ENCODE measurements at places on chromosomes 1 and 21. TPM values are rescaled to one million over a fixed set of nuclear protein-coding genes. Genes with fewer than 3 reads are reported as not detected.

VCAM1 gene
- 7.4 TPM for total RNA-seq

ABL2 gene
- 12.8 TPM for total RNA-seq

NCDN gene
- total RNA-seq: 18.0 TPM

PDC gene
- total RNA-seq: not detected

KRTAP21-2 gene
- total RNA-seq: not detected

FAM43B gene
- 0.27 TPM for total RNA-seq

TSSK3 gene
- total RNA-seq: 0.61 TPM

DNA sequence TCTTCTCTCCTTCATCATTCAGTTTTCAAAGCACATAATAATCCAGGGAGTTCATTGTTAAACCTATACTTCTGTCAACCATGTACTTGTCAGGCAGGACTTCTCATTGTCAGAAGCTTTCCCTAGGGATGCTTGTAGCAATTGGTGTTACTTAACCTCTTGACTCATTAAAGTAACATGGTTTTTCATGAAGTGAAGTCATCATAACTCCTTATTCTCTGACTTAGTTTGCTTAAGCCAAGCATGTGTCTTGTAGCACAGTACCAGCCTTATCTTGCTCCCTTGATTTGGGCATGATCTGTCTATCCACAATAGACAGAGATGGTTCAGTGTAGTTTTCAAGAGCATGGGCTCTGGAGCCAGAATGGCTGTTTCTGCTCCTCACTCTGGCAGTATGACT is 45.3 kb downstream of the LRIG2 start:
- DNase-seq: no peak

DNA sequence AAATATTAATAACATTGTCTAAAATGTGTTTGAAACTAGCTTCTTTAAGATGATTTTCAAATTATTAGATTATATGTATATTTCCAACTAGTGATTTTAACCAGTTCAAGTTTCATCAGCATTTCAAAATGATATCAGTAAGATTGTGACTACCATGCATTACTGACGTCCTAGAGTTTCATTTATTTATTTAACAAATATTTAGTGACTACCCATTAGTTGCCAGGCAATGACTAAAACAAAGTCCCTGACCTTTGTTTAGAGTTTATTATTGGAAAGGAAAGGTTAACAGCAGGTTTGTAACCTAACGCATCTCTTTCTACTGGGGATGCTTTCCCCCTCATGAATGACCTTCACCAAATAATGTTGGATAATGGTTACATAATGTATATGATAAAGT is 7.6 kb upstream of the C4BPB start:
- DNase-seq: no peak

DNA sequence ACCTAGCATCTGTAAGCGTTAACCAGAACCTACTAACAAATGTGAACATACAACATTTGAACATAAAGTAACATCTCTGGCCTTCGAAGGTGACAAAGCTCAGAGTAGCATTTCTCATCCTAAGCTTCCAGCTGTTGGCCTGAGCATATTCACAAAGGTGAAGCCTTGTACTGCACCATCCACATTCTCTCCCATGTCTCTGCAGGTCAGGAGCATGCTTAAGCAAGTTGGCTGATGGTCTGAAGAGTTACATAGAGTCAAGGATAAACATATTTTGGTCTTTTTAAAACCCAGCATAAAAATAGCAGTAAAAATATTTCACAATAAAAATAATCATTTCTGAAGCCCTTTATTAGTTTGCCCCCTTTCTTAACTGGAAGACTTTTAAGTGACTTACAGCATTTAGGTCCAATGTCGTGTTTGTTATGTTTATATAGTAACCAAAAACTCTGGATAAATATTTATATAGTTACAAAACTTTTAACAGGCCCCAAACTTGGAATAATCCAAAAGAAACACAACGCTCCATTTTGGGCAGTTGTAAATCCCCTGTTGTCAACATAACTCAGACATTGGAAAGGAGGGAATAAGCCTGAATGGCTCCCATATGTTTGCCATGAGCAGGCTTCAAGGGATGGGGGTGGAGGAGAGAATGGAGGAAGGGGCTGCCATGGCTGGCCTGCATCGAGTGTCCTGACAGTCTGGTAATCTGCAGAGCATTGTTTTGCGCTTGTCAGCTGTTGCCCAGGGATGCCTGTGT is 42.8 kb upstream of the ENAH start:
- DNase-seq: no peak

- DNase-seq: no peak
Measured at GRCh38 chr1:172851856-172852255, 193.0 kb downstream of the FASLG start.

DNA sequence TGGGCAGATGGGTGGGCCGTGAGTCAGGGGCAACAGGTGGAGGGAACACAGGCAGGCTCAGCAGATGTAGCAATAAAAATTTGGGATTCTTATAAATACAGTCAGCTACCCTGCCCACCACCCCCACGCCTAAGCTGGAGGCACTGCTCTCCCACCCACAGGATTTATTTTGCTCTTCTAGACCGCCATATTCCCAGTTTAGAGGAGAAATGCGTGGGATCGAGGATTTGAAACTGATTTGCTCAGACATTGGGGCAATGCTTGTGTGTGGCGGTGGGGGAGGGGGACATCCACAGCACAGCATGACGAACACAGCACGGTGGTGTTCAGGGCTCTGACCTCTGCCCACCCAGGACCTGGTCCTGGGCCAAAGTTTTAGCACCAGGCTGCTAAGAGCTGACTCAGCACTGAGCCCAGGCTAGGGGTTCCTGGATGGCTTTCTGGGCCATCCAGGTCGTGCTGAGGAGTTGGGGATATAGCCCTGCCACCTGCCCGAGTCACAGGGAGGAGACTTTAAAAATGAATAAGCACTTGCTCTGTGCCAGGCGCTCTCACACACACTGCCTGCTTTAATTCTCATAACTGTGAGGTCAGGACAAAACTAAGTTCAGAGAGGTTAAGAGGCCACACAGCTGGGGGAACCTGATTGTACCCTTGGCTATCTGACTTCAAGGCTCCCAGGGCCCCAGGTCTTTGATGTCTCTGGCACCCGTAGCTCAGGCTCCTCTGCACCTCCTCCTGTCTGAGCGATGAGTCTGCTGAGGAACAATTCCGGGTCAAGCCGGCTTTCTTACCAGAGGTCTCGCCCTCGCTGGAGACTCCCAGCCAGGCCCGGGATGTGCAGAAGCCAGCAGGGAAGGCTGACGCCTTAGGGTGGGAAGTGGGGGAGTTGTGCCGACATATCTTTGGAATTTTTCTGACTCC is 29.4 kb upstream of the CSF1 start:
- DNase-seq: no peak

Measured in colonic mucosa (tissue), 4 donors.